ENCODE measurements at places on chromosomes 1 and 21.

DNA sequence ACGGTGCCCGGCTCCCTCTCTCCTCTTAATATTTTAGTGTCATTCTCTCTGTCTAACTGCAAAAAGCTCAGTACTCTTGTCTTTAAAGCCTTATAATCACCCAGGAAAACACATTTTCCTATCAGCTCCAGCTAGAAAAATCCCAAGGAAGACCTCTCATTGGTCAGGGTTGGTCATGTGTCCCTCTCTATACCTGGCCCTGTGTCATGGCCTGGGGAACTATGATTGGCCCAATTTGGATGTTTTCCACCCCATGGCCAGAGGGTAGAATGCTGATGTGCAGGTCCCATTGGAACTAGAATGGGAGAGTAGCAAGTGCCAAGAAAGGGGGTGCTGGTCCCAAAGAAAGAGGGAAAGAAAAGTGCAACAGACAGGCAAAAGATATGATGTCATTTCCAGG lies 27.3 kb downstream of the CAMK2N1 start:
- DNase-seq: no peak

DNA sequence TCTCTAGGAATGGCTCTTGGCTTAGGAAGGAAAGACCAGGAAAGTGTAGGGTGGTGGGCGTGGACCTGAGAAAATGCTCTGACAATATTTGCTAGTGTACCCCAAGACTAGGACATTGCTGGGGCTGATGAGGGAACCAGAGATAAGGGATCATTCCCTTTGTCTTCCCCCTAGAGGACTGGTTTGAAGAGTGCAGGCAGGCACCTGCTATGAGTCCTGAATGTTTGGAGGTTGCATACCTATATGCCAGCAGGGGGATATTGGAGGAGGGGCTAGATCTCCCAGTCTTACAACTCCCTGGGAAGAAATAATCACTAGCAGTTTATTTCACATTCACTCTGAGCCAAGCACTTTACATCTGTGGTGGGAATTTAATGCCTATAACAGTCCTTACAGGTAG lies 6.0 kb upstream of the BCL10 start:
- peak; percentile 30 for DNase-seq

- no peak for DNase-seq
Measured at GRCh38 chr1:52920791-52921291, 699 bp downstream of the ECHDC2 start.

- DNase-seq: no peak
Measured at GRCh38 chr1:44860331-44860730, 17.3 kb upstream of the PTCH2 start.

DNA sequence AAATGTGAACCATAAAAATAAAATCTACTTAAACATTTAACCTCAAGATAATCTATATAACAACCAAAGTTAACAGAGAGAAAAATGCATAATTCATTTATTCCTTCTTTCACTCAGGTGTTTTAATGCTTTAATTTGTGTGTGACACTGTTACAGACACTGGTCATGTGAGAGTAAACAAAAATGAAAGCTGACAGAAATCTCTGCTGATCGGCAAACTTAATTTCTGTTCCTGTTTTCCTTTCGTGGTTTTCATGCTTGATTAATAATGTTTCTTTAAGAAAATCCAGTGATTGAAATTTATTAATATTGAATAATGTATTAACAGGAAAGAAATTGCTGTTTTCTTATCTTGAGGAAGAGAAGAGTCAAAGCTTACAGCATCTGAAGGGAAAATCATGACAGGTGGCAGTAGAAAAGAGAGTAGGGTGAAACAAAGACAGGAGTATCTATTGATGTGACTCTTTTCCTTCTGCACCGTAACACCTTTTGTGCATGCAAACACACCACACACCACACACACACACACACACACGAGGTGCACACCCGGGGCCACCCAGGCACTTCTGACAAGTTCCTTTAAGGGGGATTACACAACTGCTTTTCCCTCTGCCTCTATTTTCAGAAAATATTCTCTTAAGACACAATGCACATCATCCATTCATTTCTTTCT lies 1.6 kb downstream of the OR2AK2 start:
- no peak for DNase-seq

DNA sequence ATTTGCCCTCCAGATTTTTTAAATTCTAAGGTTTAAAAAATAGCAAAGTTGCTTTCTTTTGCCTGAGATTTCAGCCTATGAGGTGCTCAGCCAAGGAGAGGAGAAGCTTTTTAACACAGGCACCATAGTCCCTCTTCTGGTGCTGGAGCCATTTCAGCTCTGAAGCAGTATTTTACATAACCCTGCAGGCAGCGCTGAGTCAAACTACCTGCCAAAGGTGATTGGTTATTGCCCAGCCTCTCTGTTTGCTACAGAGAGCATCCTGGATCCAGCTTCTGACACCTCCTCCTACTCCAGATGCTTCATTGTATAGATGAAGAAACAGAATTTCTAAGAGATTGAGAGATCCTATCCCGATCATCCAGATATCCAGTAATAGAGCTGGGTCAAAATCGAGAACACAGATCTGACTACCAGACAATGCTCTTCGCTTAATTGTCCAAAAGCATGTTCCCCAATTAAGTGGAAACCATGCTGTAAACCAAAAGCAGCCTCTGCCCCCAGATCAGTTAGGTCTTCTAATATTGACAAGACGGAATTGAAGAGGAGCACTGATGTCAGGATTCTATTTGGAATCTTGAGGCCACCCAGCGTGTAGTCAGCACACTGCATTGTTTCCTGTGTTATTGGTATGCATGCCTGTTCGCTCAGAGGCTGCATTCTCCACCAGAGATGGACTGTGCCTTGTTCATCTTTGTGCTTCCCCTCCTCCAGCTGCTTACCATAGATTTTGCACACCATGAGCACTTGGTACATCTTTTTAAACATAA lies 22.1 kb downstream of the RGS8 start:
- peak; percentile 48 for DNase-seq

- no peak for DNase-seq
Measured at GRCh38 chr1:231950331-231951128, 323.9 kb downstream of the DISC1 start.

DNA sequence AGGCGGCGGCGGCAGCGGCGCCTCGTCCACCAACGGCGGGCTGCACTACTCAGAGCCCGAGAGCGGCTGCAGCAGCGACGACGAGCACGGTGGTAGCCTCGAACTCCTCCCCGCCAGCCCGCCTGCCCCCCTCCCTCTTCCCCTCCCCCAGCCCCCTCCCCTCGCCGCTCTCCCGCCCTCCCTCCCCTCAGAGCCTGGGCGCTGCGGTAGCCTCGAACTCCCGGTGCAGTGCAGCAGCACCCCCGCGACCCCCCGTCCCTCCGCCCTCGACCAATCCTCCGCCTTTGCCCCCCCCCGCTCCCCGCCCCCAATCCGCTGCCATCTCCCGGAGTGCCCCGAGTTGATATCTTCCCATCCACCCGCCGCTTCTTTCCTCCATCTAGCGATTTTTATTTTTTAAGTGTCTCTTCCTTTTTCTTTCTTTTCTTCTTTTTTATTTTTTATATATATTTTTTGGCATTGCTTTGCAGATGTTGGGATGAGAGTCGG lies 516 bp downstream of the RCOR3 start:
- peak; percentile 62 for DNase-seq

- no peak for DNase-seq
Measured at GRCh38 chr1:197145446-197146024, 934 bp downstream of the ASPM start.

DNA sequence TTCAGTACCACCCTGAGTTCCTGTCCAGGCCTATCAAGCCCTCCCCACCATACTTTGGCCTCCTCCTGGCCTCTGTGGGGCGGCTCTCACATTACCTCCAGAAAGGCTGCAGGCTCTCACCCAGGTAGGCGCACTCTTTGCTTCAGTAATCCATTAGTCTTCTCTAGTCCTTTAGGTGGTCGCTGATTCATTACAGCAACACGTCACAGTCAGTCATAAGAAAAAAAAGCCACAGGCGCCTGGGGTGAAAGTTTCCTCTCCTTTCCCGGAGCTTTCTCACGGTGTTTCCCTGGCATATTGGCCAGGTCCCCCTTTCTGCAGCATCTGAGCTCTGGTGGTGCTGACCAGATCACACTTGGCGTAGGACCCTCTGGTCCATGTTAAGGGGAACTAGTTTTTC lies 12.1 kb downstream of the SLFNL1 start:
- no peak for DNase-seq

DNA sequence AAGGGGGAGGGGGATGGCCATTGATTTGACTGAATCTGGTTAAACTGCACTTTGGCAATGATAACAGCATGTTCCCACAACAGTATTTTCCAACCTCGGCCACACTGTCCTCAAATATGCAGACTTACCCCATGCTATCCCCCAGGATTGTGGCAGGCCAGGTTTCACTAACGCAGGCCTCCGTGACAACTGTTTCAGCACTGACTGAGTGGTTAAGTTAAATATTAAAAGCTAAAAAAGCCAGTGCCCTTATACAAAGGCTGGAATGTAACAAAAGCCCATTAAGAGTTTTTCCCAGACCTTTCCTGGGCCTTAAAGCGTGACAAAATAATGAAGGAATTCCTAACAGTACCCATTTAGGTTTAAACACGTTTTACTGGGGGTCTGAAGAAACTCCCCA lies 202.9 kb downstream of the USP25 start:
- DNase-seq: no peak

GRCh38 chr1:145985502-145986439 lies 10.6 kb downstream of the TXNIP start:
- no peak for DNase-seq

GRCh38 chr21:45347048-45347711 lies 57.8 kb upstream of the COL18A1 start:
- no peak for DNase-seq

- DNase-seq: no peak
Measured at GRCh38 chr21:46100426-46100825, 2.5 kb downstream of the COL6A2 start.

GRCh38 chr1:99180915-99181314 lies 83.4 kb upstream of the PLPPR4 start:
- DNase-seq: no peak

DNA sequence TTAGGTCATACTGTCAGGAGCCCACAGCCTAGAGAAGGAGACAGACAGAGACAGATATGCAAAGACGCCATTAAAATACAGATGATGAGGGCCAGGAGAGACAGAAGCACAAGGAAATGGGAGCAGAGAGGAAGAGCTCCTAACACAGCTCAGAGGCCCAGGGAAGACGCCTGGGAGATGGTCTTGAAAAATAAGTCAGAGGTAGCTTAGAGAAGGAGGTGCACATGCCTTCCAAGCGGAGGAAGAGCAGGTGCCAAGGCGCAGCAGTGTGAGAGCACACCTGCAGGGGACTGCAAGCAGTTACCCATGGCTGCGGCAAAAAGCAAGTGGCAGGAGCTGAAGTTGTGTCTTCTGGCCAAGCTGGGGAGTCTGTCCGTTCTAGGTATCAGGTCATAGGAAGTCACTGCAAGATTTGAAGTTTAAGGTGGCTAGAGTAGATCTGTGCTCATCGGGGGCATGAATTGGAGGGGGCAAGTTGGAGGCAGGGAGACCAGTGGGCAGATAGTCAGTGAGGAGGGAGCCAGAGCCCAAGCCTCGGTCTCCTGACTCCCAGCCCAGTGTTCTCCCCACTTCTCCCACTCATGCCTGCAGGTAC lies 1.3 kb upstream of the TRABD2B start:
- no peak for DNase-seq

- no peak for DNase-seq
Measured at GRCh38 chr1:21911205-21912001, 25.7 kb downstream of the HSPG2 start.

GRCh38 chr1:226653311-226653921 lies 85.7 kb downstream of the ITPKB start:
- no peak for DNase-seq

DNA sequence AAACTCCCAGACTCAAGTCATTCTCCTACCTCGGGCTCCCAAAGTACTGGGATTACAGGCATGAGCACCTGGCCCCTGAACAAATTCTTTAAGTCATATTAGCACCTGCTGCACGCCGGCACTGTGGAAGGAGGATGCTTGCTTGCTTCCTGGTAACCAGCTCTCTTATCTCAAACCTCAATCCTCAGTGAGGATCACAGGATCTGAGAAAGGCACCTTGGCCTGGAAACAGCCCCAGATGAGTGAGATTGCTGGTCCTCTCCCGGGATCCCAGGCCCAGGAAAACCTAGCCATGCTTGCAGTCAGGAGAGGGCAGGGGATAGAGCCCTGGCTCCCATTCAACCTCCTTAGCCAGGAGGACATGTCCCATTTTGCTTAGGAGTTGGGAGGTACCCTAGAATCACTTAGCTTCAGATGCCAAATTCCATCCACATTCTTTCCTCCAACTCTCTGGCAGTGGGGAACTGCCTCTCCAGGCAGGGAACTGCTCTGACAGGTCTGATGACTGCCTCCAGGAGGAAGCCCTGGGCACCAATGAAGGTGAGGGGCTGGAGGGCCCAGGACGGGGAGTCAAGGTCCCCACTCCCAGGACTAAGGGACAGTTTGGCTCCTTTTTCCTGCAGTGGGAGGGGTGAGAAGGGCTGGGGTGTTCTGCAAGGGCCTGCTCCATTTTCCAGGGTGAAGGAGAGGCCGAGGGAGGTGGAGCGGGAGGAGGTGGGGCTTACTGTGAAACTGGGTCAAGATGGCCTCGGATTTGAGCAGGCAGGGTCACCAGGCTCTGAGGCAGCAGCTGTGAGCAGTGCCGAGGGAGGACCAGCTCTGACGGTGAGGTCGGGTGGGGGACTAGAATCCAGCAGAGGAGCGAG lies 9.5 kb downstream of the GPR37L1 start:
- no peak for DNase-seq

- DNase-seq: no peak
Measured at GRCh38 chr1:4395158-4395557, 259.3 kb upstream of the AJAP1 start.

GRCh38 chr1:202700061-202700460 lies 10.2 kb downstream of the SYT2 start:
- DNase-seq: no peak

GRCh38 chr1:72606216-72606810 lies 324.0 kb upstream of the NEGR1 start:
- DNase-seq: peak; percentile 15

DNA sequence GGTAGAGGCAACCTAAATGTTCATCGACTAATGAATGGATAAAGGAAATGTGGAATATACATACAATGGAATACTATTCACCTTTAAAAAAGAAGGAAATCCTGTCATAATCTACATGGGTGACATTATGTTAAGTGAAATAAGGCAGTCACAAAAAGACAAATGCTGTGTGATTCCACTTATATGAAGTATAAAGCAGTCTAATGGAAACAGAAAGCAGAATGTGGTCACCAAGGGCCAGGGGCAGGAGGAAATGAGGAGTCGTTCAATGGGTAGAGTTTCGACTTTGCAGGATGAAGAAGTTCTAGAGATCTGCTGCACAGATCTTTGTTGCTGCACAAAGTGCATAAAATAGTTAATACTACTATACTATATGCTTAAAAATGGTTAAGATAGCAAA lies 7.8 kb downstream of the DIPK1A start:
- DNase-seq: no peak

All from NT2/D1 (cell line).